H1 (cell line): ENCODE measurements at places on chromosomes 11 and 22.
A peak's percentile ranks its signal among the peaks of the same experiment; 100 is the strongest.

DNA sequence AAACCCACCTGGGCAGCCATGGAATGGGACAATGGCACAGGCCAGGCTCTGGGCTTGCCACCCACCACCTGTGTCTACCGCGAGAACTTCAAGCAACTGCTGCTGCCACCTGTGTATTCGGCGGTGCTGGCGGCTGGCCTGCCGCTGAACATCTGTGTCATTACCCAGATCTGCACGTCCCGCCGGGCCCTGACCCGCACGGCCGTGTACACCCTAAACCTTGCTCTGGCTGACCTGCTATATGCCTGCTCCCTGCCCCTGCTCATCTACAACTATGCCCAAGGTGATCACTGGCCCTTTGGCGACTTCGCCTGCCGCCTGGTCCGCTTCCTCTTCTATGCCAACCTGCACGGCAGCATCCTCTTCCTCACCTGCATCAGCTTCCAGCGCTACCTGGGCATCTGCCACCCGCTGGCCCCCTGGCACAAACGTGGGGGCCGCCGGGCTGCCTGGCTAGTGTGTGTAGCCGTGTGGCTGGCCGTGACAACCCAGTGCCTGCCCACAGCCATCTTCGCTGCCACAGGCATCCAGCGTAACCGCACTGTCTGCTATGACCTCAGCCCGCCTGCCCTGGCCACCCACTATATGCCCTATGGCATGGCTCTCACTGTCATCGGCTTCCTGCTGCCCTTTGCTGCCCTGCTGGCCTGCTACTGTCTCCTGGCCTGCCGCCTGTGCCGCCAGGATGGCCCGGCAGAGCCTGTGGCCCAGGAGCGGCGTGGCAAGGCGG lies 11.4 kb upstream of the ARHGEF17 start:
- peaks cover 3% of the 10 kb centered on the region for H3K4me1 ChIP-seq
- no peak overlapping the region for H3K4me3 ChIP-seq
- H3K27ac ChIP-seq = no peak overlapping the region
- no peaks in the 10 kb centered on the region for H3K36me3 ChIP-seq
- peaks cover 6% of the 10 kb centered on the region; the same call in 1 of the 2 replicates for H3K27me3 ChIP-seq

- no peak overlapping the region for H3K4me3 ChIP-seq
- H3K27me3 ChIP-seq = no peaks in the 10 kb centered on the region
- H3K36me3 ChIP-seq = no peaks in the 10 kb centered on the region; the same call in 1 of the 2 replicates
- no peak for DNase-seq
- no peak overlapping the region for H3K27ac ChIP-seq
These were observed 35.0 kb upstream of the PPARA start for GRCh38 chr22:46115388-46115678.

GRCh38 chr22:40425082-40425481 lies 54.7 kb downstream of the SGSM3 start:
- H3K4me1 ChIP-seq = no peaks in the 10 kb centered on the region

DNA sequence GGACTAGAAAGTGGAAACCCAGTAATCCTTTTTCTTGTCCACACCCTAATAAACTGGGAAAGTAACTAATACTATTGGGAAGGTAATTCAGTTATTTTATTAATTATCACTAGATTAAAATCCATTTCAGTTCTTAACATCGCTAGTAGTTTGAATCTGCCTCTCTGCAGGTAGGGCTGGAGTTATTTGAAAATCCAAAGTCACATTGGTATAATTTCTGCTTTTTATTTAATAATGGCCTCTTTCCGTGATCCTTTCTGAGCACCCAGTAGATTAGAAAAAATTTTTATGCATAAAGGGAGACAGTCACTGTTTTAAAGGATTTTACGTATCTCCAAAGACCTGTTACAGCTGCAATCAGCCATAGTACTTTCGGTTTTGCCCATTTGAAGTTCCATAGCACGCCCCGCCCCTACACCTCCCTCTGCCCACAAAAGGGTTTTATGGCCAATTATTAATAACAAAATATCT lies 605 bp upstream of the COPB1 start:
- H3K27me3 ChIP-seq = no peaks in the 10 kb centered on the region
- H3K4me3 ChIP-seq = peak overlapping the region; percentile 82
- H3K36me3 ChIP-seq = peaks cover 7% of the 10 kb centered on the region; the same call in 1 of the 2 replicates
- DNase-seq = no peak

- H3K36me3 ChIP-seq = no peaks in the 10 kb centered on the region
- no peaks in the 10 kb centered on the region for H3K27me3 ChIP-seq
- no peaks in the 10 kb centered on the region for H3K4me1 ChIP-seq
- H3K4me3 ChIP-seq = no peak overlapping the region
- no peak for DNase-seq
These were observed 181.3 kb downstream of the METTL15 start for GRCh38 chr11:28289444-28289843.

DNA sequence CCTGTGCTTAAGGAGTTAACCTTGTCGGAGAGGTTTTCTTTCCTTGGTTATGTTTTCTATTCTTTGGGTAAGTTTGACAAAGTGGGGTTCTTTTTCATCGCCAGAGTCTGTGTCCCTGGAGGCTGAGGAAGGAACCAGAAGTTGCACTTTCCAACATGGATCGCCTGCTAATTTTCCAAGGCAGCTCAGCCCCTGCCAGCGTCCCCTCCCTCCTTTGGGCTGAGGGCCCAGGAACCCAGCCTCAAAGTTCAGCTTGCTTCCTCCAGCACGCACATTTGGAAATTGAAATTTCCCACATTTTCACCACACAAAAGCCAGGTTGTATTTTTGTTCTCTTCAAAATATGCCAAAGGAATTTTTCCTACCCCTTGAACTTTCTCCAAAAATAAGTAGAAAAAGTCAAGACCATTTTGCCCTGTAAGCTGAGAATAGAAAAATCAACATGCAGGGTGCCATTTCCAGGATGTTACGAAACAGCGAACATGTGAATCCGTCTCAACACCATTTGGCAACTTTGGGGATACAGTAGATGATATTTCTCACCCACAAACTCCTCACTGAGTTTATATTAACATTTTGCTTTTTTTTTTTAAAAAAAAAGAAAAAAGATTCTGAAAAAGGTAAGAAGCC lies 343.5 kb downstream of the TENM4 start:
- H3K4me3 ChIP-seq = no peak overlapping the region
- no peak for DNase-seq
- peaks cover 6% of the 10 kb centered on the region; the same call in 1 of the 2 replicates for H3K4me1 ChIP-seq
- H3K27me3 ChIP-seq = no peaks in the 10 kb centered on the region
- no peak overlapping the region for H3K27ac ChIP-seq

- H3K27me3 ChIP-seq = no peaks in the 10 kb centered on the region
- H3K27ac ChIP-seq = no peak overlapping the region
- no peaks in the 10 kb centered on the region for H3K36me3 ChIP-seq
- H3K4me3 ChIP-seq = no peak overlapping the region
- DNase-seq = no peak
- peaks cover 21% of the 10 kb centered on the region for H3K4me1 ChIP-seq
These were observed 18.8 kb upstream of the PICK1 start for GRCh38 chr22:38038426-38038825.

- no peak overlapping the region for H3K4me3 ChIP-seq
- no peaks in the 10 kb centered on the region; the same call in 1 of the 2 replicates for H3K4me1 ChIP-seq
- H3K27me3 ChIP-seq = no peaks in the 10 kb centered on the region
- H3K27ac ChIP-seq = no peak overlapping the region
These were observed 12.4 kb upstream of the PLEKHA7 start for GRCh38 chr11:17026487-17027082.

DNA sequence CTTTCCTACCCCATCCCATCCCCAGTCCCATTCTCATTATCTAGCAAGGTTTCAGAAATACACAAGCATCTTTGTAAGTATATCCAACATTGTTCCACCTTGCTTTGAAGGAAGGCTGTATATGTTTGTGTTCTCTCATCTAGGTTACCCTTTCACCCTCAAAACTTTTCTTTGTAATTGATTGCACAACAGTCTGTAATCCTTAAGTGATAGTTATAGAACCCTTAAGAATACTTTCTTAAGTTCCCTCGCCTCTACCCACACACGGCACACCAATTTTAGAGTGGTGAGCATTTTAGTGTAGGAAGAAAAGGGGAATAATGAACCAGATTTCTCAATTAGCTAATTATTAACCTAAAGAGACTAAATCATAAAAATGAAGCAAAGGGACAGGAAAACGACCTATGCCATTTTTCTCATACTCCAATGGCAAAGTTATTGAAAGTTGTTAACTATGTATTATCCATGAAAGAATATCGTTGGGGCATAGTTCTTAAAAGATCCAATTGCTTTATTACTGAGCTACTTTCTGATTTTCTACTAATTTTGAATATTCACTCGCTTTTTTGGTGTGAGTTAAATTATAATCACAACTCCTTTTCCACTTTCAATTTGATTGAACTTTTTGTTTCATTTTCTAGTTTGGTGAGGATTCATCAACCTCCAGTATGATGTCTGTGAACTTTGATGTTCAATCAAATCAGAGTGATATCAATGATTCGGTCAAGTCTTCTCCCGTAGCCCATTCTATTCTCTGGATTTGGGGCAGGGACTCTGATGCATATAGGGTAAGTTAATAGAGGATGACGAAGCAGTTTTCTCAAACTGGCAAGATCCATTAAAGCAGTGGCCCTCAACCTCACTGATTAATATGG lies 44.9 kb downstream of the TTC17 start:
- no peak overlapping the region for H3K27ac ChIP-seq
- no peaks in the 10 kb centered on the region for H3K27me3 ChIP-seq
- no peak overlapping the region for H3K4me3 ChIP-seq

- H3K27me3 ChIP-seq = no peaks in the 10 kb centered on the region
- H3K27ac ChIP-seq = no peak overlapping the region
- no peak for DNase-seq
- H3K36me3 ChIP-seq = peaks cover 44% of the 10 kb centered on the region
- H3K4me1 ChIP-seq = peaks cover 24% of the 10 kb centered on the region
These were observed 2.2 kb downstream of the TNKS1BP1 start for GRCh38 chr11:57322256-57323166.

GRCh38 chr11:36455658-36456111 lies 54.4 kb downstream of the TRAF6 start:
- H3K27ac ChIP-seq = no peak overlapping the region
- H3K4me3 ChIP-seq = no peak overlapping the region
- no peaks in the 10 kb centered on the region for H3K36me3 ChIP-seq
- DNase-seq = no peak

GRCh38 chr22:36467946-36468345 lies 13.5 kb downstream of the TXN2 start:
- H3K4me3 ChIP-seq = no peak overlapping the region
- DNase-seq = no peak
- H3K27ac ChIP-seq = no peak overlapping the region
- no peaks in the 10 kb centered on the region for H3K27me3 ChIP-seq
- H3K36me3 ChIP-seq = no peaks in the 10 kb centered on the region

DNA sequence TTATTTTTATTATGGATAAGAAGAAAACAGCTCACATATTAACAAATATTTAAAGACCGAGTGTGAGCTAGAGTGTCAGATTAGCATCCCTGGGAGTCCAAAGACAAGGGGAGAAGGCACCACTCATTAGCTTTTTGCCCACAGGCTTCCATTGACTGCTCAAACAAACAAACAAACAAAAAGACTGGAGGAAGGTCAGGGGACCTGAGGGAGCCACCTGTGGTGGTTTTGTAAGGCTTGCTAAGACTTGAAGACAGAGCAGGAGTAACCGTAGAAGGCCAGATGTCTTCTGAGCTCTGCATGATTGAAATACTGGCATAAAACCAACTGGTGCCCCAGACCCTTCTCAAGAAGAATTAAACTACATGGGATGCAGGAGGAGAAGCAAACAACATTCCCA lies 395.2 kb upstream of the CNTN5 start:
- peaks cover under 1% of the 10 kb centered on the region; the same call in 1 of the 2 replicates for H3K36me3 ChIP-seq
- no peak overlapping the region for H3K27ac ChIP-seq
- H3K4me1 ChIP-seq = no peaks in the 10 kb centered on the region
